ENCODE measurements at places on chromosomes 4 and X. TPM values are rescaled to one million over a fixed set of nuclear protein-coding genes. Genes with fewer than 3 reads are reported as not detected.

Gene TRAM1L1
- not detected for polyA plus RNA-seq

Gene GAGE12J
- polyA plus RNA-seq = not detected

Gene NOX1
- not detected for polyA plus RNA-seq

Gene RNF175
- polyA plus RNA-seq = not detected

Gene MAGEC1
- not detected for polyA plus RNA-seq

Gene ESX1
- polyA plus RNA-seq = not detected

Gene DNASE1L1
- 9.5 TPM for polyA plus RNA-seq

Gene TECRL
- polyA plus RNA-seq = not detected

Gene GABRQ
- polyA plus RNA-seq = not detected

Gene VEGFC
- not detected for polyA plus RNA-seq

Gene ZIC3
- not detected for polyA plus RNA-seq

Gene NR0B1
- polyA plus RNA-seq = not detected

Gene EFHC2
- polyA plus RNA-seq = 0.13 TPM

Gene DOCK11
- 20.5 TPM for polyA plus RNA-seq

Gene STBD1
- not detected for polyA plus RNA-seq

Gene CCKAR
- polyA plus RNA-seq = not detected

Gene IGSF1
- polyA plus RNA-seq = not detected

Gene PDCL2
- not detected for polyA plus RNA-seq

Gene NDP
- not detected for polyA plus RNA-seq

Gene PITX2
- polyA plus RNA-seq = not detected

Gene PCDH18
- not detected for polyA plus RNA-seq

Data from naive B cell (primary cell).